ENCODE measurements at places on chromosomes 1 and 21.

DNA sequence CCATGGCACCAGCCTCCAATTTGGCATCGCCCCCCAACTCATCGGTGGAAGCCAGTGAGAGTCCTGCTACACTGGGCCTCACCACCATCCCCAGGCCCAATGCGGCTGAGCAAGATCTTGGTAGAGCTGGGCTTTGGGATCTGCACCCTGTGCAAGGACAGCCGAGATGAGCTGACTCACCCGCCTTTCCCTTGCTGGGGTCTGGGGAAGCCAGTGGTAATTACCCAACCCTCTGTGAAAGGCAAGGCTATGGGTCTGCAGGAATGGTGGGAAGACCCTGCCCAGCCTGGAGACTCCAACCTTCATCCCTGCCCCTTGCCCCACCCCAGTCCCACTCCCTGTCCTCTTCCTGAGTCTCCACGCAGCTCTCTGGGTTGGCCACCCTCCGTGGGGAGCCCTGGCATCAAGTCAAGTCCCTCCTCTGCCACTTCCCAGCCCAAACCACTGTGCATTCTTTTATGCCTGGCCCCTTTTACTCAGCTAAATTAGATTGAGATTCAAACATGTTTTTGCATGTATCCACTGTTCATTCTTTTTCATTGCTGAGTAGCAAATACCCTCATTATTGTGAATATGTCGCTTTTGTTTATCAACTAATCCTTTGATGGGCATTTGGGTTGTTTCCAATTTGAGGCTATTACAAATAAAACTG is 8.8 kb downstream of the SMCP start:
- no peak for DNase-seq

- no peak for DNase-seq
Observed at GRCh38 chr21:39345440-39345839, 3.4 kb downstream of the HMGN1 start.

GRCh38 chr1:47727697-47728085 is 269.5 kb downstream of the TRABD2B start:
- DNase-seq: no peak

GRCh38 chr1:9626201-9626608 is 25.3 kb upstream of the PIK3CD start:
- DNase-seq: no peak

- DNase-seq: no peak
Observed at GRCh38 chr1:229012823-229013222, 258.1 kb upstream of the RAB4A start.

- DNase-seq: no peak
Observed at GRCh38 chr21:34511181-34511580, 829 bp downstream of the KCNE1 start.

- no peak for DNase-seq
Observed at GRCh38 chr1:62722796-62723195, 34.6 kb upstream of the DOCK7 start.

GRCh38 chr1:8281843-8282509 is 35.9 kb upstream of the SLC45A1 start:
- no peak for DNase-seq

- DNase-seq: no peak
Observed at GRCh38 chr21:26845759-26846035, 488 bp upstream of the ADAMTS1 start.

GRCh38 chr1:82337635-82338034 is 536.9 kb downstream of the ADGRL2 start:
- no peak for DNase-seq

- DNase-seq: no peak
Observed at GRCh38 chr1:208059409-208060001, 148.6 kb upstream of the CD34 start.

GRCh38 chr1:56535939-56536338 is 43.4 kb downstream of the PLPP3 start:
- DNase-seq: no peak

DNA sequence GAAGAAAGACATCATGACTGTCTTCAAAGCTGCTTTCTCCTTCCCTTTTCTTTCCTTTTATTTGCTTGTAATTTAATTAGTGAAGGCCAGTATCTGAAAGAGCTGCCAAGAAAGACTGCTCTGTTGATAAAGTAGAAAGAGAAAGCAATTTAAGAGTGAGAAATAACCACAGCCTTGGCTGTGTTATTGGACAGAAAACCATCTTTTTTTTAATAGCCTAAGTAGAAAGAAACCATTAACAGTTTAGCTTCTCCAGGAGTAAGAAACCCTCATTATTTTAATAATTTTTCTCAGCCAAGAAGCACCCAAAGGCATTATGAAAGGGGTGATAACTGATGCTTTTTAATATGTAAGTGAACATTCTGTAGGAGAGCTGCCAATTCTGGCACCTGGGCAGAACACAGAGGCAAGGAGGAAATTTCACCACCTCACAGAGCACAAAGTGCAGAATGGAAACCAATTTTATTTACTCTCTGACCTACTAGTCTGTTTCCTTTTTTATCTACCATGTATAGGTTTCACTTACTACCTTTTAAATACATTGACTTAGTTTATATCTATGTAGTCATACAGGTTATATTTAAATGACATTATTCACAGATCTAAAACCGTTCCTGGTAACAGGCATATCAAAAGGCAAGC is 703.2 kb downstream of the MRPL39 start:
- DNase-seq: no peak

DNA sequence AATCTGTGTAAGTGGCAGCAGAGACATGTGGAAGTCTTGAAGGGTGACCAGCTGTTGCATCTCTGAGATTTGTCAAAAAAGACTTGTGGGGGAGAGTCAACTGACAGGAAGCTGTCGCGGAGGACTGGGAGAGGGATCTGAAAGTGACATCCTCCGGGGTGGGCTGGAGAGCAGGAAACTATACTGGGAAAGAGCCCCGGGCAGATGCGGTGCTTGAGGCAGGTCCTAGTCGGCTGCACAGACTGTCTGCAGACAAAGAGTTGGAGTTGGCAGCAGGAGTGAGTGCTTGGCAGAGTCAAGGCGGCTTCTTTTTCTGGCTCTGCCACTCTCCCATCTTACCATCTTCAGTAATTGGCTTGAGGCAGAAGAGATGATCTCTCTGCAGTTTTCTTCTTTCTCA is 294.0 kb upstream of the C1orf87 start:
- DNase-seq: no peak

GRCh38 chr1:25091658-25092057 is 140.6 kb downstream of the SYF2 start:
- no peak for DNase-seq

DNA sequence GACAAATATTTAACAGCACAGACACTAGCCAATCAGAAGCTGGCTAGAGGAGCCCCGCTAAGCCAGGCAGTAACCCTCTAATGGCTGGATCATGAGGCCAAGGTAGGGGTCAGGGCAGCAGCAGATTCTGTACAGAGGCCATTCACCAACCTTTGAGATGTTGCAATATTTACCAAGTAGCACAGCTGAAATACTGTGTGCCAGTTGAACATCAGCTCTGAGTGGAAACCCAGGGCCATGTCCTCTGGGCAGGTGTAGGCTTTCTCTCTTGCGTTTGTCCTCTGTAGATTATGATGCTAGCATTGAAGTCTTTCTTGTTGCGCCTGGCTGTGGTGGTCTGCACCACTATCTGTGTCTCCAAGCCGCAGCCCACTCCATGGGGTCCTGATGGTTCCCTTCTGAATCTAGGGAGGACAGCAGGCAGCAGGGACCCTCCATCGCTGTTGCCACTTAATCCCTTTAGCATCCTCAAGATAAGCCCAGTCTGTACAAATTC is 2.5 kb upstream of the COG2 start:
- no peak for DNase-seq

DNA sequence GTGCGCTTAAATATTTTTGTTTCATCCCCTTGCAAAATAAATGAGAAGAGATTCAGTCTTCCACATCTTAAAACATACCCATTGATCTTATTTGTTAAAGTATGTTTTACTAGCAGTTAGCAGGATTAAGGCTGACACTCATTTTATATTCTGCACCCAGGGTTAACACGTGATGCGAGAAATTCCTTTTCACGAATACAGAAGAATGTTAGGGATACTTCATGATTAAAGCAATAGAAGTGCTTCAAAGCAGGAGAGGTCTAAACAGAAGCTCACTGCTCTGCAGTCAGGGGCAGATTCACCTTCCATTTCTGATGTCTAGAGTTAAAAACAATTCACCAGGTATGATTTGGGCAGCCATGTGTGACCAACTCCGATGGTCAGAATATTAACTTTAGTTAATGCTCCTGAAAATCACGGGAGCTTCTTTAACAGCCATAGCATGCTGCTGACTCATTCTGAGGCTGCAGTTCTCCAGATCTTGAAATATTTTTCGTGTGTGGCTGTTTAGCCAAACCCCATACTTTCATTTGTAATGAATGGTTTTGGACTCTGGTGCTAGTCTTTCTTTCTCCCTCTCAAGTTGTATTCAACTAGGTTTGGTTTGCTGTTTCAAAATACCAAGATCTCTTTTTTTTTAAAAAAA is 19.7 kb downstream of the BCAR3 start:
- DNase-seq: no peak

GRCh38 chr1:62513013-62513412 is 76.2 kb downstream of the USP1 start:
- no peak for DNase-seq

GRCh38 chr1:92310185-92310597 is 11.3 kb downstream of the RPAP2 start:
- DNase-seq: no peak

DNA sequence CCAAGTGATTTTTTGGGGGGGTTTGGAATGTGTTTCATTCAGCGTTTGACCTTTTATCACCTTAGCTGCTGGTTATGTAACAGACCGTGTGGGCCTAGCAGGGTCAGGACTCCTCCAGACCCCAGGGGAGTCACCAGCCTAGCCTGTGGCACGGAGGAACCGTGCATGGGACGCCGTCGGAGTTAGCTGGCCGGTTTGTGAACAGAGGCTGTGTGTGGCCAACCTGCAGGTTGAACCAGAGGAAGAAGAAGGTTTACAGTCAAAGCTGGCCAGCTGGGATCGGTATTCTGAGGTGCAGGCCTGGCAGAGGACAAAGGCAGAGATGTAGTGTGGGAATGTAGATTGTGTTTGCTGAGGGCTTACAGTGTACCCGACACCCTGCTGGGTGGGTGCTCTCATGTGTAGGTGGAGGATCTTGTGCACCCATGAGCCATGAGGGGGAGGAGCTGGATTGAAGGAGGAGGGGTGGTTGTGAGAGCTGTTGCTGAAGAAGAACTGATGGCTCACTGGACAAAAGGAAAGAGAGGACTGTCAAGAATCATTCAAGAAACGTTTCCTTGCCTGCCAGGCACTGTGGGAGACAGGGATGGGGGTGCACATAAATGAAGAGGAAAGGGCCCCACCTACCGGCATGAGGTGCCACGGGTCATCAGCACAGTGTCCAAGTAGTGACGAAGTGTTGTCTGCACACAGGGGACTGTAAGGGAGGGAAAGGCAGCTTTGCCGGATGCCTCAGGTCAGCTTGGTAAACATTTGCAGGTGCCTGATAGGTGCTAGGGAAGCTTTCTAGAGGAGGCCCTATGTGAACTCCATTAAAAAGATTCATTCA is 40.0 kb upstream of the PWP2 start:
- no peak for DNase-seq
